ENCODE measurements at places on chromosomes 6 and 20.
A peak's percentile ranks its signal among the peaks of the same experiment; 100 is the strongest.

DNA sequence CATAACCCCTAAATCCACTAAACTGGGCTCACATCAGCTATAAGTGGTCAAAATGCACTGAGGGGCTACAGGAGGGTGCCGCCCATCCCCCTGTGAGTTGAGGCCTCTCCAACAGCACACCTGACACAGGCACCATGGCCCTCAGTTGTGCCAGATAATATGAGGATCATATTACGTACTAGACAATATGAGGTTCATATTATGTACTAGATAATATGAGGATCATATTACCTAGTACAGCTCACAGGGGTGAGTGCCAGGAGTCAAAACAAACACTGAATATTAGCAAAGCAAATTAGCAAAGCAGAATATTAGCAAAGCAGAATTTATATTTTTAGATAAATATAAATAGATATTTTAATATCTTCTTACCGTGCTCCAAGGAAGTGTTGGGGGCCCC, 35.3 kb downstream of the CD24 start:
- DNase-seq, result no peak

- DNase-seq, result no peak
Observed at GRCh38 chr20:57809661-57810172, 99.9 kb upstream of the PMEPA1 start.

GRCh38 chr6:5516036-5516435, 254.7 kb downstream of the FARS2 start:
- DNase-seq, result no peak

DNA sequence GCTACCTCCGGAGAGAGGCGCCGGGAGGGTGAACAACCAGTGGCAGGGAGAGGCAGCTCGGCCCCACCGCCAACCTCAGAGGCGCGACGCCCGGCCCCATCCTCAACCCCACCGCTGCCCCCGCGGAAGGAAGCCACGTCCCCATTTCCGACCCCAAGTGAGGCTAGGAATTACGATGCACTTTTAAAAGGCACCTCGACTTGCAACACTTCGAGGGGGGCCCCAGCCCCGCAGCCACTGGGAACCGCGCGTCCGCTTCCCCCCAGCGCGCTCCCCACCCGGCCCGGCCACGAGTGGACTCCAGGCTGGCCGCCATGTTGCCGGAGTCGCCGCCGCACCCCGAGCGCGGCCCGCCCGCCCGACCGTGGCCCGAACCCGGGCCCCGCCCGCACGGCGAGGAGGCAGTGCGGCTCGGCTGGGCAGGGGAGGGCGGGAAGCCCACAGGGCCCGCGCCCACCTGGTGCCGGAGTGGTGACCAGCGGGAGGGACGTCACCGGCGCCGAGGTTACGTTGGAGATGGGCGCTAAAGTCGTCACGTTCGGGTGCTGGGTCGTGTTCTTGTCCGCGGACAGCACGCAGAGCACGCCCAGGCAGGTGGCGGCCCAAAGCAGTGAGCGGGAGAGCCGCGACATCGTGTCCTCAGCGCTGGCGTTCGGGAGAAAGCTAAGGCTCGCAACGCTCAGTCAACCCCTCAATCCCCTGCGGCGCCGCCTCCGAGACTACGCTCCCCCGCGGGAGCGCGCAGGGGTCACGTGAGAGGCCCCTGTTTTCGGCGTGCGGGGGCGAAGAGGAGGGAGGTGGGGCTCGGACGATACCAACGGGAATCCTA, at the start of gene CD164:
Gene CD164 (minus strand): TSS at position 721 of the 829 bp plus-strand sequence. CDS start 89 bp downstream, at position 632.
- peak; percentile 93 for DNase-seq

DNA sequence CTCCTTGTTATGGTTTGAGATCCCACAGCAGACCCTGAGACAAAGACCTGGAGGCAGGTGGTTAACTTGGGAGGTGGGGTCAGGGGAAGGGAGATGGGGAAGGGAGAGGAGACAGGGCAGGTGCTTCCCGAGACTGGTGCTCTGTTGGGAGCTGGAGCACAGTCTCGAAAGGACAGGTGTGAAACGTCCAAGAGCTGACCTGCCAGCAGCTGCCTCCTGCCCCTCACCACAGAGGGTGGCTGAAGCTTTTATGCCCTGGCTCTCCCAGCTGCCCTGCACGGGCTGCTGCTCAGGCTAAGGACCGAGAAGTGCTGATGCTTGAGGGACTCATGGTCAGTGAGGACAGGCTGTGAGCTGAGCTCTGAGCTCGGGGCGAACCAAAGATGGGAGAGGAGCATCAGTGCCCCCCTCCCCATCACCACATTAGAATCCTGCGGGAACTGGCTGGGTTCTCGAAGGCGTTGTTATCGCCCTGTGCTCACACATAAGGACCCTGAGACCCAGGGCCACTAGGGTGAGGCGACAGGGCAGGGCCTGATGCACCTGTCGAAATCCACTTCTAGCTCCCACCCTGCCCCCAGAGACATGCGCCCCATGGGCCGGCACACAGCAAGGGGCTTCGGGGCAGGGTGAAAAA, 25.3 kb upstream of the CD93 start:
- no peak for DNase-seq

DNA sequence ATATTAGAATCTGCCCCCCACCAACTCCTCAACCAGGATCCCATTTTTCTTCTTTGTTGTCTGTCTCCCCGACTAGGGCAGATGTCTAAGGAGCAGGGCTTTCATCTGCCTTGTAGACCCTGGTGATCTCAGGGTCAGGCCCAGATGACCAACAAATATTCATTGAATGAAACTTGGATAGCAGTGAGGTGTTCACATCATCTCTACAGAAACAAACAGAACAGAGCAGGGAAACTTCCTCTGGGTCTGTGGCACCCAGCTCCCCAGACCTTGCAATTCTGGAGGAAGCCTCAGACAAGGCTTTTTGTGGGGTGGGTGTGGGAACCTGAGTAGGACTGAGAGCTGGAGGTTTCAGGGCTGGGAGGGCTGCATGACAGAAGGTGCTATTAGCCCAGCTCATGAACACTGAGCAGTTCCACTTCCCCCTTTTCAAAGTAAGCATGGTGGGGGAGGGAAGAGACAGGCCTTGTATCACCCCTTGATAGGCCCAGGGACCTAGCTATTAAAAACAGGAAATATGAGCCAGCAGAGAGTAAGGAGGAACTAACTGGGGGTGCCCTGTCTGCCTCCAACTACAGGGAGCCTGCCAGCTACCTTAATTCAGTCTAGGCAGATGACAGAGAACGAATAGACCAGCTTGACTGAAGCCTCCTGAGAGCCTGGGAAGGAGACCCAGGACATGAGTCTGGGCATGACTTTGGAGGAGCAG, 37.3 kb upstream of the TOP1 start:
- peak; percentile 99 for DNase-seq

DNA sequence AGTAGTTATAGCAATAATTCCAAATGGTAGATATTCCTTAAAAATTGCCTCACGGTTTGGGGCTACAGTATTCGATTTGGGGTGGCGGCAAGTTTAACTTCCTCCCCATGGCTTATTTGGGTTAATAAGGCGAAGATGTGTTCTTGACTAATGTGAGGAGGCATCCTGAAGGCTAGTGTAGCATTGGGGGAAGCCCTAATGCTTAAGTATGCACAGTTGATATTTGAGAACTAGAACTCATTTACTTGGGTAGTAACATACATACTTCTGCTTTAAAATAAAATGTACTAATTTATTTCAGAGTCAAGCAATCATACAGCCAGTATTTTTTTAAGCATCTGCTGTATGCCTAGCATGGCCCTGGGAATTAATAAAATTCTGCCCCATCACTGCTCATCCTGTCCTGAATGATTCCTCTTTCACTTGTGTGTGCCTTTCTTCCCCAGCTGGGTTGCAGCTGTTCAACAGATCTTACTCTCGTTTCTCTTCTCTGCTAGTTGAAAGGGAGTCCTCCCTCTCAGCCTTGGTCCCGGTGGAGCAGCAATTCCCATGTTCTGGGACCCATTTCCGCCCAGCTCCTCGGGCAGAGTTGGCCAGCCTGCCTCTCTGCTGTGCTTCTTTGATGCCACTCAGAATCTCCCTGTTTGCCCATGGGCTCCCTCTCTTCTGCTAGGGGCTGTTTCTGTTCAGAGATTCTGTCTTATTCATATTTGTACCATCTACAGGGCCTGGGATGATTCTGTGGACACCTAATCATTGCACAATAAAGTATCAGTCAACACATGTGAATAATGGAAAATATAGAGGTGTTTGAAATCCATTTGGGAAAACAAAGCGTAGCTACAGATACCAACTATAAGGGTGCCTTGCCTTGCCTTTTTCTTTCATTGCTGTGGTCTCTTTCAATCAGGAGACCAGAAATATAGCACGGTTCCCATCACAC, 104.8 kb downstream of the ARID1B start:
- no peak for DNase-seq

DNA sequence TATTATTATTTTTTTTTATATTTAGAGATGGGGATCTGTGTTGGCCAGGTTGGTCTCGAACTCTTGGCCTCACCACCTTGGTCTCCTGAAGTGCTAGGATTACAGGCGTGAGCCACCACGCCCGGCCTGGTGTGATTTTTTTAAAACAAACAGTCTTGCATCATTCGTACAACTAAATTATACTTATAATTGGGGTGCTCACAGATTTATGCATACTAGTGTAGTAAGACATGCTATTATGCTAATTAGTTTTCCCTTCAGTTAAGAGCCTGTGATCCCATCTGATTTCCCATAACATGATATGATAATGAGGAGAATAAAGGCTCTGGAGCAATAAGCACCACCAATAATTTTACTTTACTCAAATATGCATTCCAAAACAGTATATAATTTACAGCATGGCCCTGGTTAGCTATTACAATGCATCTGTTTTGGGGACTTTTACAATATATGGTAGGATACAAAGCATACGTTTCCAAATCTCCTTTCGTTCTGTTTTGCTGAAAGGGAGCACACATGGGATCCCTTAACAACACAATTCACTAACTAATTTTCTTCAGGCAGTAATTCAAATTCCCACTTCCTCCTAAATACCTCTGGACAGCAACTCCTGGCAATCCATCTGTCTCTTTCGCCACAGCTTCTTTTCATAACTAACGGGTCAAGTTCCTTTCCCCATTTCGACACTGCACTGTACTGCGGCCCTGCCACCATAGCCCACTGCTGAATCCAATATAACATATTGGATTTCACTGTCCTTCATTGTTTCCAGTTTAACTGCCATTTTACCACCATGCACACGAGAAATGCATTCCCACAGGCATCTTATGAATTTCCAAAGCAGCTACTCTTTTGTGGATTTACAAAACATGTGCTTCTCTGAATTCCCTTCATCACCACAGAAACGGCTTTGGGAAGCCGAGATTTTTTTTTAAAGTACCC, 1.7 kb downstream of the NUDT3 start:
- DNase-seq, result peak; percentile 85

DNA sequence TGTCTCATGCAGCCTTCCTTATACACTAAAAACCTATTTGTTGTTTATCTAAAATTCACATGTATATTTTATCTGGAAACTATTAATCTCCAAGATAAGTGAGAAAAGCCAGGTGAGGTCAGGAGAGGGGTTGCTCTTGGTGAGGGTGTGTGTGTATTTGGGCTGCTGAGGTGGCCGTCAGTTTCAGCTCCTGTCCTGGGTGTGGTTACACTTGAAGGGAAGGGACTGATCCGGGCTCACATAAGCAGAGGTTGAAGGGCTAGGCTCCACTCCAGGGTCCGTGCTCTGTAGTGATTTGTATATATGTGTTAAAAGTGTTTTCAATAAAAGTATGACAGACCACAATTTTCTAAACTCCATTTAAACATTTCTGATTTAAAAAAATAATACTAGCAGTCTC, 13.5 kb upstream of the SNAI1 start:
- no peak for DNase-seq

GRCh38 chr6:39441986-39442385, 119.5 kb upstream of the KCNK16 start:
- no peak for DNase-seq

DNA sequence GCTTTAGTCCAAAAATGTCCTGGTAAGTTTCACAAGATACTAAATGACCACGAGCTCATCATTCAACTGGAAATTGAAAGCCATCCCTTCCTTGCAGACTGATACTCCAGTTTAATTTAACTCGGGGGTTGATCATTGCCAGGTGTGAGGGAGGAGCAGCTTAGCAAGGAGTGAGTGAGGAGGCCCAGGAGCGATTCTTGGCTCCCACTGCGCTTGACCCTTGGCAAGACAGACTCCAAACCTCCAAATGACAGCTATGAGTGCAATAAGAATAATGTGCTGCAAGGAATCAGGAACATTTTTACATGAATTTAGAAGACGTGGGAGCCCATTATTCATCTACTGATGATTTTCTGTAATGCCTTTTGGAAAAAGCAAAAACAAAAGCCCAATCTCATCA, 64.9 kb downstream of the LAMA4 start:
- no peak for DNase-seq

- DNase-seq, result no peak
Observed at GRCh38 chr6:157200611-157201010, 122.7 kb downstream of the TMEM242 start.

- no peak for DNase-seq
Observed at GRCh38 chr6:149323925-149324324, 6.4 kb downstream of the TAB2 start.

DNA sequence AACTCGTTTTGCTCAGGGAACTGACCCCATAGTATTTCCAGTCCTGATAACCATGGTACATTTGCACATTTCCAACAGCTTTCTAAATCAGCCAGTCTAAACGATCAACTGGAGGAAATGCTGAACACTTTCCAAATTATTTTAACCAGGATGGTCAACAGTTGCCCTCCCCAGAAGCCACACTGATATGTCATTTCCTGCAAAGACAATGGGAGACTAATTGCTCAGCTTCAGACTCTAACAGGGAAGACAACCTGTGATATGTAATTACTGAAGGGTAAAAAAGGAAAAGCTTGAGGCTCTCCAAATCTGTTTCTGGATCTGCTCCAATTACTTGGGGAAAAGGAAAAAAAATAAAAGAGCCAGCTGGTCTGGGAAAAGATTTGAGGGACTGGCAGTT, 88.8 kb downstream of the FYN start:
- peak; percentile 6 for DNase-seq

DNA sequence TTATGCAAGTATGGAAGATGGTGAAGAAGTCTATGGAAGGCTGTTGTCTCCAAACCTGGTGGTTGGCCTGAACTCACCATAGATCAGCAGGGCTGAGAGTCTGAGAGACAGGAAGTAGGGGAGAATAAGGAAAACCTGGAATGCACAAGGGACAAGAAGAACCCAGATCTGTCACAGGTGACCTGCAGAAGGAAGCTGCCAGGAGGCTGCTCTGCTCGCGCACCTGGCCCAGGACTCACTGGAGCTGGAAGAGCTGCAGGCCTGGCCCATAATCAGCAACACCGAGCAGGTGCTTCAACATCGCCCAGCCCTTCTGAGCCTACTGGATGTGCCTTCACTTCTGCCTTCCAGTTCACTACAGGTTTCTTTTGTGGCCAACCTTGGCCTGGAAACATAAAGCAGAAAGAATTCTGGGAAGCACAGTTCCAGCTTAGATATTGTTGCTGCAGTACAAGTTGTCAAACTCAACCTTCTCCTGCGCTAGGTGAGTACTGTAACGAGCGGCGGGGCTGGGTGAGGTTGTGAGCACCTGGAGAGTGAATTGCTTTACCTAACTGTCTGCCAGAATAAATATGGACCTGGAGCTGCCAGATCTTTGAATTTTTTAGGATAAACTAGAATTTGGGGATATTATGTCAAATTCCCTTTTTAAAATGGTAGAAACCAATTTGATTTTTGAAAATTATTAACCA, 82.4 kb downstream of the CDH26 start:
- DNase-seq, result no peak

- no peak for DNase-seq
Observed at GRCh38 chr6:25458485-25458884, 179.3 kb downstream of the CARMIL1 start.
